Skeletal muscle tissue (tissue), 5 donors: ENCODE measurements at places on chromosomes 12 and 14. TPM values are rescaled to one million over a fixed set of nuclear protein-coding genes. Genes with fewer than 3 reads are reported as not detected.

The SLCO1B3 gene
- total RNA-seq = under 0.01 TPM

The PLXNC1 gene
- total RNA-seq = 17.2 TPM

The NGB gene
- not detected for total RNA-seq

The ATL1 gene
- 5.2 TPM for total RNA-seq

The PA2G4 gene
- total RNA-seq = 53.8 TPM

The SLC2A14 gene
- 0.52 TPM for total RNA-seq

The COL2A1 gene
- total RNA-seq = 88.2 TPM

The KLRB1 gene
- 0.52 TPM for total RNA-seq

The FSCB gene
- total RNA-seq = not detected

The PXN gene
- 20.9 TPM for total RNA-seq

The GPR33 gene
- not detected for total RNA-seq

The NRL gene
- 2.1 TPM for total RNA-seq

The RASSF3 gene
- total RNA-seq = 31.8 TPM

The CLEC4C gene
- total RNA-seq = not detected

The DNAH10 gene
- under 0.01 TPM for total RNA-seq

The PAPLN gene
- 1.6 TPM for total RNA-seq

The TAS2R46 gene
- total RNA-seq = 3.1 TPM

The CCDC197 gene
- total RNA-seq = not detected

The ALG10 gene
- total RNA-seq = 10.4 TPM

The GUCY2C gene
- total RNA-seq = not detected

The MDM1 gene
- 8.9 TPM for total RNA-seq

The OR4E2 gene
- not detected for total RNA-seq

The SLC17A8 gene
- under 0.01 TPM for total RNA-seq

The FOXA1 gene
- not detected for total RNA-seq

The C12orf54 gene
- total RNA-seq = not detected

The CD69 gene
- 8.4 TPM for total RNA-seq

The ANO2 gene
- total RNA-seq = 4.7 TPM

The RHNO1 gene
- 10.4 TPM for total RNA-seq

The NPFF gene
- not detected for total RNA-seq

The LIN7A gene
- 1.6 TPM for total RNA-seq

The FGF23 gene
- total RNA-seq = under 0.01 TPM

The WNT5B gene
- 30.3 TPM for total RNA-seq

The CAPZA3 gene
- not detected for total RNA-seq
